Cortex of kidney (tissue), 1 donor: ENCODE measurements at places on chromosomes 2 and 18.

- no peak for DNase-seq
Measured at GRCh38 chr2:201414099-201415023, 36.9 kb downstream of the TRAK2 start.

DNA sequence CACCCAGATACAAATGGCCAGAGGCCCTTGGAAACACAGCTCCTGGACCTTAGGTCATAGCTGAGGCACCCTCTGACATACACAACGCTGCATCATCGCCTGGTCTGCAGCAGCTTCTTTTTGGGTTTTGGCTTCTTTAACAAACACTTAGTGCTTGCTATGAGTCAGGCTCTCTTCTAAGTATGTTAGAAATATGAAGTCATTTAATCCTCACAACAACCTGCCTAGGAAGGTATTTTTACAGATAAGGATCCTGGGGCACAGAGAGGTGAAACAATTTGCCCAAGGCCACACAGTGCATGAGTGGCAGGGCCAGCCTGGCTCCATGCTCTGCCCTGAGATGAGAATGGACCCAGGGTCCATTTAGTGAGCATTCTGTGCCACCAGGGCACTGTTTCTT is 96.6 kb downstream of the TMEM17 start:
- no peak for DNase-seq

DNA sequence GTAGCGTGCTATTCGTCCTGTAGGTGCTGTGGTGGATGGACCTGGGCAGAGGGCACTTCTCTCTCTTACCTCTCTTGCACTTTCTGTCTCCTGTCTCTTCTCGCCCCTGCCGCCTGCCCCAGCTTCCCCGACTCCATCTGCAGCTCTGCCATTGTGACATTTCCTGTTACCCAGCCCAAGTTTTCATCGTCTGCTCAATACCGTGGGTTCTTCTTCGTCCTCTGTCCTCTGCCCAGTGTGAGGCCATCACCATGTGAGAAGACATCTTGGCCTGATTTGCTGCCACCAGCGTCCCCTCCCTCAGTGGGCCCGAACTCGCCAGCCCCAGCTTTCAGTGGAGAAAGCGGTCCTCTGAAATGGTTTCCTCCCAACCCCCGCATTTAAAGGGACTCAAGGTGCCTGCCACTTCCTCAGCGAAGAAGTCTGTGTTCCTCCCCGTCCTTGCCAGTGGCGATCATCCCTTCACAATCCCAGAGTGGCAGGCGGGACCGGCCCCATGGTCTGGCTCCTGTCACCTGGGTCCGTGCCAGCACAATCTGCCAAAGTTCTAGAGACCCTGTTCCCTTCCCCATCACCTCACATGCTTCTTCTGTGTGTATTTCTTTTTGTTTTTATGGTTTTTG is 18.0 kb downstream of the TGOLN2 start:
- no peak for DNase-seq

GRCh38 chr2:196510246-196510645 is 129.3 kb upstream of the CCDC150 start:
- no peak for DNase-seq

DNA sequence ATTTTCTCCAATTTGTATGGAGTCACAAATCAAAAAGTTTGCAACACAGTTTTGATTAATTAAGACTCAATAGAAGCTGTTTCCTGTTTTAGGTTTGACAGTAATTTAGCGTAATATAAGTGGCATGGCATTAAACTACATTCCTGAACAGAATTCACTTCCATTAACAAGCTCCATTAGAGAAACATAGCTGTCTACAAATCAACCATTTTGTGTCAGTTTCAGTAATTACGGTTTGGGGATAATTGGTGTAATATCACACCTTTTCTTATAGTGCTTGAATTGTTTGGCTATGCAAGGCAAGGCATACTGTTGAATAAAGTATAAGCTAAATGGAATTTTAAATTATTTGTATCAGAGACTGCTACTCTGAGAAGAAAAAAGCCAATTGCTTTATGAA is 585.5 kb downstream of the CBLN2 start:
- no peak for DNase-seq

DNA sequence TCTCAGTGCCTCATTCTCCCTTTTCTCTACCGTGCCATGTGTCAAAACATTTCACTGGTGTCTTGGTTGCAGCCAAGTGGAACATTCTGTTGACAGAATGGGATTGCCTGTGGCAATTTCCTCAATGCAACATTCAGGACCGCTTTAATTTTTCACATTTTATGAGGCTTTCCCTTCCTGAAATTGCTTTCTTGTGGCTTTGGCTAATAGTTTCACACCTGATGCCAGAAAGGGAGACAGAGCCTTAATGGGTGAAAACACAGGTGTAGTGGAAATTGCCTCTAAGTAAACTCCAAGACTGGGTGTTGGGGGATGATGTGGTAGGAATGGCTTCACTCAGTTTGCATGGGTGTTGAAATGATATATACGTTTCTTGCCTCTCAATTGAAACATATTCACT is 278.3 kb downstream of the TSN start:
- no peak for DNase-seq

DNA sequence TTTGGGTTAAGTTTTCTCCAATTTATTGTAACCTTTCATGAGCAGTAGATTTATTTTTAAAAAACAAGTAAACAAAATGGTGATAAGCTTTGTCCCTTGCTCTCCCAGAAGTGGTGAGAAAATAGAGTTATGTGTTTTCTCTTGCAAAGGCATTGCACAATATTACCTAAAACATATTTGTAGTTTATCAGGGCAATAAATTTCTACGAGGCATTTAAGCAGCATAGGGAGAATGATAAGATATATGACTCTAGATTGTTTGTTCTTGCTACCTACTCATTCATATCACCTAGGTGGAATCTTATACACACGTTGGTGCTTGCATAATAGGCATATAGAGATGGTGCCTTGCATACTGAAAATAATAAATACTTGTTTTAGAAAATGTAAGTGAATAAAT is 201.7 kb downstream of the MYO1B start:
- DNase-seq, result no peak

GRCh38 chr2:200354833-200355751 is 48.6 kb downstream of the SPATS2L start:
- DNase-seq, result no peak
